ENCODE measurements at places on chromosomes 1 and 21. TPM values are rescaled to one million over a fixed set of nuclear protein-coding genes. Genes with fewer than 3 reads are reported as not detected.
A peak's percentile ranks its signal among the peaks of the same experiment; 100 is the strongest.

DNA sequence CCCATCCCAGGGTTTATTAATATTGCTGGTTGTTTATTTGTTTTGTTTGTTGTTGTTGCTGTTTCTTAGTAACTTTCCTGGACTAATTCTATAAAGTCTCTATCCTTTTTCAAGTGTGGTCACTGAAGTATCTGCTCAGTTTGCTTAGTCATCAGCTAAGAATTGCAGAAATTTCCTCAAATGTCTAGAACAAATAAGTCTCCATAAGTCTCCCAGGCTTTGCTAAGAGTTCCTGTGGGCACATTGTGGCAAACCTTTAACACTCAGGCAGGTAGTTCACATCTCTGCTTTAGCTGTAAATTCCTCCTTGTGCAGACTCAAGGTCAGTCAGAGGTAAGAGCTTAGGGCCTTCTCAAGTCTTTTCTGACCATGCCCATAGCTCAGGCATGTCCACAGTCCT is 38.9 kb upstream of the C1orf185 start:
- DNase-seq, result no peak

The NHLH1 gene
- total RNA-seq, result 0.58 TPM

DNA sequence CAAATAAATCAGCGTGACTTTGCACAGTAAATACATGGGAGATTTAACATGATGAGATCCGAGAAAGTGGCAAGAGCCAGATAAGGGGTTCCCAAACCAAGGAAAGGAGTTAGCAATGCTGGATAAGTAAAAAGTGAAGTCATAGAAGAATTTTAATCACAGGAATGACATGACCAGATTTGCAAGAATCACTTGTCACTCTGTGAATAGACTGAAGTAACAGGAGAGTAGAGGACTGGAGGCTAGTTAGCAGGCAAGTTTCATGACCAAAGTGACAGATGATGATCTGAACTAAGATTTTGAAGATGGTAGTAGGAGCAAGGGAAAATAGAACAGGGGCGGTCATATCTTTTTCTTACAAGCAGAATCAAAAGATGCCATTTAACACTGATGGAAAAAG is 8.4 kb downstream of the CFH start:
- DNase-seq, result no peak

The GCSAML gene
- total RNA-seq, result 0.08 TPM

DNA sequence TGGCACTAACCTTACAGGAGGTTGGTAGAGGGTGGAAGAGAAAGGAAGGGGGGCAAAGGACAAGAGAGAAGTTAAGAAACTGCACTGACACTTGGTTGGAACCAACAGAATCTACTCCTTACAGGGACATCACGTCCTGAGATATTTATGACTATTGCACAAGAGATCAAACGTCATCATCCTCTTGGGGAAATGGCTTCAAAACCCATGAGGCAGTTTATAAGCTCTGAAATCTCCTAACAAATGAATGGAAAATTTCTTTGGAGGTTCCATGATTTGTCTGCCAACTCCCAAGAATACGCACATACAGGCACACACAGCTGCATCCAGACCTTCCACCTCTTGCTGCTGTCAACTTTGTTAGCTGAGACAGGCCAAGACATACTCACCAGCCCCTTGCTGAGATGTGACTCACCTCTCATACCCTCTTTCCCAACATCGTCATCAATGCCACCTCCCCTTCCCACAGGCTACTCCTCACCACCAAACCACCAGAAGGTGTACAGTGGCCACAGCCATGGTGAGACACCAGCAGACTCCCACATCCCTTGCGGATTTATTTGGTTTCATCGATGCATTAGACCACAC is 135.5 kb downstream of the SETD4 start:
- DNase-seq, result peak; percentile 14

The TDRD5 gene
- not detected for total RNA-seq

The RHD gene
- total RNA-seq, result not detected

GRCh38 chr1:7454052-7454815 is 316.9 kb upstream of the VAMP3 start:
- DNase-seq, result no peak

DNA sequence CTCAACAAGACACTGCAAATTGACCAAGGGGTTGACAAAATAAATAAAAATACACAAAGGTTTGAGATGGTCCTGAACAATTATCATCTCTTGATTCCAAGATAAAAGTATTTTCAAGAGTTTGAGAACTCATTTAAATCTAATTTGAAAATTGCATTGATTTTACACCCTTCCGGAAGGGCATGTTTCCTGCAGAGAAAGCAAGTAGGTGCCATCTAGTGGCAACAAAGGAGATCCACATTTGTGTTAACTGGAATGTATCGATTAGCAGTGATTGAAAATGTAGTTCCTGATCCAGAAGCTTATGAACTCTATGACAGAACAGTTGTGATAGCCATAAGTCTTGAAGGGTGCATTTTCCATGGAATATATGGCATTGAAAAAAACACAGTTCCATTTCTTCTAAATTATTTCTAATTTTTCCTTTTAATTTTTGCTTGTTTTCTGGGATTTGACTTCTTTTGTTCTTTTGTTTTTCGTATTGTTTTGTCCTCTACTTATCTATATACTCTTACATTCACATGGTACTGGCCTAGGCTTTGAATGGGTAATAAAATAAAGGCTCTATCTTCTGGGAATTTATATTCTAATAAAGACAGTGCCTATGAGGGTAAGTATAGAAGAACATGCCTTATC is 143.7 kb downstream of the DNM3 start:
- DNase-seq, result peak; percentile 39

GRCh38 chr1:54904476-54905048 is 17.6 kb upstream of the DHCR24 start:
- no peak for DNase-seq

GRCh38 chr1:43073490-43074230 is 98.4 kb downstream of the EBNA1BP2 start:
- DNase-seq, result peak; percentile 61

DNA sequence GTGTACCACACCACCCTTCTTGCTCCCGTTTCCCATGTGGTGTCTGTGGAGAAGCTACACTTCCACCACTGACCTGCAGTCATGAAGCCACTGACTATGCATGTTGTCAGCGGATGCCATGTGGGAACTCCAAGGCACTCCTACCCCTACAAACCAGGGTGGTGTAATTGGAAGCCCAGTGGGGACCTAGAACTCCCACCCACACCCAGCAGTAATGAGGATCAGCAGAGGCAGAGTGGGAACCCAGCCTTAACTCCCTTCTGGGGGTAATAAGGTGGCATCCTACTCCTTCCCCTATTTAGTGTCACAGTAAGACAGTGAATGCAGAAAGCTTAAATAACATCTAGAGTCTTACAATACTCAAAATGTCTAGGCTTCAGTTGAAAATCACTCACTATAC is 78.4 kb downstream of the SPATA46 start:
- no peak for DNase-seq

The GUCA2A gene
- total RNA-seq, result 0.76 TPM

DNA sequence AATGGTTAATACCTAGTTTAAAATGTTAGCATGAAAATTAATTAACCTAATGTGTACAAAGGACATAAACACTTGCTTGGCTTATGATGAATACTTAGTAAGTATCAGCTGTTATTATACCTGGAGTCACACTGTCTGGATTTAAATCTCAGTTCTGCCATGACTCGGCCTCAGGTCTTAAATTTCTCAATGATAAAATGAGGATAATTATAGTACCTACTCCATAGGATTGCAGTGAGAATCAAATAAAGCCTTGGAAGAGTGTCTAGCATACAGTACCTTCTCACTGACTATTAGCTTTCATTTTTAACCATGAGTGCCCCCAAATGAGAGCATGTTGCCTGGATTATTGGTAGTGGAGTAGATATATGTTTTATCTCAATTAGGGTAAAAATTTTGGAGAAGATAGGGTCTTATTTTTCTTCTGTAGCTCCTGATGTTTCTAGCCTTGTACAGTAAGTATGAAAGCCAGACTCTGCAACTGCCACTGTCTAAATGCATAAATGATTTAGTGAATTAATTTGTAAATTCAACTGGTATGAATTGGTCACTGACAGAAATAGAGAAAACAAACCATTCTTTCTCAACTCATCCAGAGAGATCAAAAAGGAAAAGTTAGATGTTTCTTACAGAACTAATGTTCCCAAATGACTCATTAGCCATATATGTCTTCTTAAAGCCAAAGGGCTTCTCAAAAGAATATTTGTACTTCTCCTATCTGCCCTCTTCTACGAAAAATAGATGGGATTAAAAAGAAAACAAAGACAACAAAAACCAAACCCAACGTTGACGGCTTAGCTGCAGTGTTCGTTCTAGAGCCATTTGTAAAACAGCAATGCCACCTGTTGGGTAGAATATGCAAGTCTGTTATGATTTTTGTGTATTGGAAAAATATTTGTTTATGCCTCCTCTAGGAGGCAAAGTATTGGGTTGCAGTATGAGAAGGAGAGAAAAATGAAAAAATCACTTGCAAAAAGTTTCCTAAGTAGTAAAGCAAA is 53.8 kb upstream of the MROH9 start:
- DNase-seq, result no peak

- DNase-seq, result no peak
These were observed 525.2 kb upstream of the PBX1 start for GRCh38 chr1:164033782-164034181.

DNA sequence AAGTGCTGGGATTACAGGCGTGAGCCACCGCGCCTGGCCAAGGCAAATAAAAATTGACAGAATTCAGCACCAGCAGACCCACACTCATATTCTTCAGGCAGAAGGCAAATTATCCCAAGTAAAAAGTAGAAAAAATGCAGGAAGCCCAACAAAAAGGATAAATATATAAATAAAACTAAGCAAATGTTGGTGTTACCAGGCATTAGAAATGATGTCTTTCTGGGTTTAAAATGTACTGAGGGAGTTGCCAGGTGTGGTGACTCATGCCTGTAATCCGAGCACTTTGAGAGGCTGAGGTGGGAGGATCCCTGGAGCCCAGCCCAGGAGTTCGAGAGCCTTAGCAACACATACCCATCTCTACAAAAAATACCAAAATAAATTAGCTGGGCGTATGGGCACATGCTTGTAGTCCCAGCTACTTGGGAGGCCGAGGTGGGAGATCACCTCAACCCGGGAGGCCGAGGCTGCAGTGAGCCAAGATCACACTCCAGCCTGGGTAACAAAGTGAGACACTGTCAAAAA is 6.3 kb downstream of the INTS11 start:
- no peak for DNase-seq

The ERG gene
- 1.3 TPM for total RNA-seq

The TNNI3K gene
- not detected for total RNA-seq

- no peak for DNase-seq
These were observed 36.3 kb downstream of the IGSF5 start for GRCh38 chr21:39781331-39781730.

DNA sequence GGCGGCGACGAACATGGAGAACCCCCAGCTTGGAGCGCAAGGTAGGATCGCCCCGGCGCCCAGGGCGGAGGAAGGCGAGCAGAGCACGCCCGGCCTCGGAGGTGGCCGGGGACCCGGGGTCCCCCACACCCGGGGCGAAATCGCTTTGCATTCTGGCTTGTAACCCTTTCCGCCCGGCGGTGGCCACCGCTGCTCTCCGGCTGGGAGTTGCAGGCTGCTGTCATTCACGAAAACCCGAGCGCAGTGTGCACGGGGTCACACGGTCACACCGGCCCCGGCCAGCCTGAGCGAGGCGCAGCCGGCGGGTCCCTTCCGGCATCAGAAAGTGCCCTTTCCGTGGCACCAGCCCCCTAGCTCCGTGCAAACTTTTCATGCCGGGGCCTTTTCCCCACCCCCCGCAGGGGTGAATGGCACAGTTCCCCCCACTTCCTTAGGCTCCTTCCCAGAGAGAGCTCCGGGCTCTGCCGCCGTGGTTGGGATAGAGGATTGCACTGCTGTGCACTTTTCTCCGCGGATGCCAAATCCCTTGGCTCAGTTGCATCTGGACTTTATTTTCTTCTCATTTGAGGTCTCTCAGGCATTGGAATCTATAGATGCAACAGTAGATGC is 802 bp downstream of the KAZN start:
- DNase-seq, result no peak

GRCh38 chr21:34884346-34884929 is 164.7 kb downstream of the RUNX1 start:
- no peak for DNase-seq

- no peak for DNase-seq
These were observed 2.4 kb downstream of the NTRK1 start for GRCh38 chr1:156862997-156863599.

GRCh38 chr1:154842635-154843034 is 27.4 kb downstream of the KCNN3 start:
- DNase-seq, result no peak

GRCh38 chr1:116179964-116180363 is 68.8 kb downstream of the MAB21L3 start:
- DNase-seq, result no peak

GRCh38 chr1:181986907-181987305 is 74.6 kb downstream of the ZNF648 start:
- DNase-seq, result no peak

GRCh38 chr1:172390683-172391551 is 29.6 kb upstream of the C1orf105 start:
- no peak for DNase-seq

The OR6K3 gene
- total RNA-seq, result not detected

- DNase-seq, result no peak
These were observed 7.8 kb downstream of the ABCD3 start for GRCh38 chr1:94425821-94426484.

GRCh38 chr1:117164209-117164608 is 42.7 kb upstream of the TRIM45 start:
- DNase-seq, result no peak

DNA sequence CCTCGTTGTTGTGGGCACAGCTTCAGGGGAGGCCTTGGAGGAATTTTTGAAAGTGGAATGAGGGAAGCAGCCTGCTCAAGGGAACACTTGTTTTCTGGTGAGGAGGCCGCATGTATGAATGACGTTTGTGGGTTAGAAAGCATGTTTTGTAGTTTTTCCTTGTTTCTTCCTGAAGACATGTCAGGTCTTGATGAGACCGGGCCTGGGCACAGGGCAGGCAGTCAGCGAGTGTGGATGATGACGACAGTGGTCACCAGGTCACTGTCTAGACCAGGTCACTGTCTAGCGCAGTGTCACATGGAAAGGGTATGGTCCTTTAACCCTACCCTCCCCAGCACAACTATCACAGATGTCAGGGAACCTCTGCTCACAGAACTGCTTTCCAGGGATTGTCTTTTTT is 7.3 kb downstream of the PSEN2 start:
- no peak for DNase-seq

GRCh38 chr21:41863439-41863740 is 15.8 kb downstream of the PRDM15 start:
- no peak for DNase-seq

DNA sequence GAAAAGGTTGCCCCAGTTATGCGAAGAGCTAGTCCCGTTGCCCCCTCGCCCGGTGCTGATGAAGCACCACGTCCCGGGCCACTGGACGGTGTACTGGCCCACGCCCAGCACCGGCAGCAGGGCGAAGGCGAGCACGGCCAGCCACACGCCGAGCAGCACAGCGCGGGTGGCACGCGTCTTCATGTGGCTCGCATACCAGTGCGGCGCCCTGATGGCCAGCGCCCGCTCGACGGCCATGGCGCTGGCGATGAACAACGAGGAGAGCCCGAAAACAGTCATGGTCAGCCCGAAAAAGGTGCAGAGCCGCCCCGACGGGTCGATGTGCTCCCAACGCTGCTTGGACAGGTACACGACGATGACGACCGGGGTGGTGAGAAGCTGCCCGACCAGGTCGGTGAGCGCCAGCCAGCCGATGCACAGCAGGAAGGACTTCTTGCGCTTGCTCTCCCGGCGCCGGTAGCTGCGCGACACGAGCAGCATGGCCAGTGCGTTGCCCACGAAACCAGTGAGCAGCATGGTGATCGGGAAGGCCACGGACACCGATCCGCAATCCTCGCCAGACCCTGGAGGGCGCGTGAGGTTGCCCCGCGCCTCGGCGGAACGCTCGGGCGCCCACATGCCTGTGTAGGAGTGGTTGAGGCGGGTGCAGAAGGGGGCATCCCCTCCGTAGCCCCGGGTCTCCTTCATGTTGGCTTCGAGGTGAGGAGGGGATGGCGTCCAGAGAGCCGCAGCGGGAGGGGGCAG is 553 bp downstream of the PTGER3 start:
- peak; percentile 25 for DNase-seq

All from naive thymus-derived CD4-positive, alpha-beta T cell (primary cell).